Ammon's horn (tissue), 1 donor: ENCODE measurements at places on chromosomes 4 and X.

DNA sequence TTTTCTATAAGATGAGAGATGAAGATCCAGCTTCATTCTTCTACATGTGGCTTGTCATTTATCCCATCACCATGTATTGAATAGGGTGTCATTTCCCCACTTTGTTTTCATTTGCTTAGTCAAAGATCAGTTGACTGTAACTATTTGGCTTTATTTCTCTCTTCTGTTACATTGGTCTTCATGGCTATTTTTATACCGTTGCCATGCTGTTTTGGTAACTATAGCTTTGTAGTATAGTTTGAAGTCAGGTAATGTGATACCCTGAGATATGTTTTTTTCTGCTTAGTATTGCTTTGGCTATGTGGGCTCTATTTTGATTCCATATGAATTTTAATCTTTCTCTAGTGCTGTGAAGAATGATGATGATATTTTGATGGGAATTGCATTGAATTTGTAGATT lies 514.3 kb downstream of the GBA3 start:
- DNase-seq: no peak

GRCh38 chr4:163470391-163470790 lies 3.2 kb downstream of the TKTL2 start:
- no peak for DNase-seq

DNA sequence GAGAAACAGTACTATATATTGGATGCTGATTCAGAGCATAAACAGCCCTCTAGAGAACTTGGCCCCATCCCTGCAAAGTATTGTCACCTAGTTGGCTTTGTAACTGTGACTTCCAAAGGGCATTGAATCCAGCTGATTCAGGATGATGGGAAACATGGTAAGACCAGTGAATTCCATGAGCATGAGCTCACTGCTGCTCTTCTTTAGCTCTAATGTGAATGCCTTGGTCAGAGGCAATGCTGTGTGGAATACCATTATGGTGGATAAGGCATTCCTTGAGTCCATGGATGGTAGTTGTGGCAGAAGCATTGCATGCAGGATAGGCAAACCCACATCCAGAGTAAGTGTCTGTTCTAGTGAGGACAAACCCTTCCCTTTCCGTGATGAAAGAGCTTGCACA lies 365.6 kb upstream of the EDA2R start:
- DNase-seq: no peak

GRCh38 chrX:101973066-101973465 lies 41.2 kb upstream of the ZMAT1 start:
- no peak for DNase-seq

DNA sequence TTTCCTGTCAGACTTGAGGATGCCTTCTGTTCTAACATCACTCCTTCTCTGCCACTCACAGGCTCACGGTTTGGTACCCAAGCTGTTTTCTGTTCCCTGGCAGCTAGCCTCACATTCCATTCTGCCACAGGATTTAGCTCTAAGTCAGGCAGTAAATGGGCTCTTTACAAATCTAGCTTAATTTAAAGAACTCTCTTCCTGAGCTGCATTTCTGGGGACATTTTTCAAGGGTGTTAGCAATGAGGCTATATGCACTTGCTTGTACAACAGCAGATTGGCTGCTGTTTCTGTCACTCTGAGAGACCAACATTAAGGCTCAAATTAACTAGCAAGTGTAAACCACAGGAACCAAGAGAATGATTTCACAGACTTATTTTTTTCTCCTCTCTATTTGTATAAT lies 337.8 kb upstream of the NOCT start:
- peak; percentile 49 for DNase-seq

GRCh38 chr4:94470132-94470531 lies 18.4 kb downstream of the PDLIM5 start:
- no peak for DNase-seq
